ENCODE measurements at places on chromosomes 5 and 9.

- no peak for DNase-seq
Measured at GRCh38 chr5:93894601-93895354, 153.4 kb upstream of the POU5F2 start.

GRCh38 chr5:172776235-172776594, 5.2 kb upstream of the DUSP1 start:
- no peak for DNase-seq

DNA sequence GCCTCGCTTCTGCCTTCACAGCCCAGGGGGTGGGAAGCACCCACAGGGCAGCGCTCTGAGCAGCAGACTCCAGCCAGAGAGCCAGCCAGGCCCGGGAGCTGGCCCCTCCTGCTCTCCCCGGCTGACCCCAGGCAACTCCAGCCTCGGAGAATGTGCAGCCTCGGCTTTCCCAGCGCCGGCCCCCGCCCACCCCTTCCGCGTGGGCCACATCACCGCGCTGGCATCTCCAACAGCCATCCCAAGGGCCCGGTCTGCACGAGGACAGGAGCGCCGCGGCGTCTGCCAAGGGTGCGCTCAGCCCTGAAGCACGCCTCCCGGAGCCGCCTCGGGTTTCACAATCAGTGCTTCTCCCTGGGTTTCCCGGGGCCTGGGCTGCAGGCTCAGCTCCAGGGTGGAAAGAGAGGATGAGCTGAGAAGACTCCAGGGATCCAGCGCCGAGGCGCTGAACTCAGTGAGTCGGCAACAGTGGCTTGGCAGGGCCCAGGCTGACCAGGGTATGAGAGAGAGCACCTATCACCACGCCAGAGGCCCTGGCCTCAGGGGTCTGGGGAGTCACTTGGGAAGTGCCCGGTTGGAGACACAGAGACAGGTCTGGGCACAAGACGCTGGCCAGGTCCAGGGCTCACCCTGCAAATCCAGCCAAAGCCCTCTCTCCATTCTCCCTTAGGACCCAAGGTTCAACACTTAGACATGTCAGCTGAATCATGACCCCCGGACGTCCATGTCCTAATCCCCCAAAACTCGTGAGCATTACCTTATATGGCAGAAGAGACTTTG, 79.6 kb downstream of the ADAMTS2 start:
- DNase-seq: no peak

DNA sequence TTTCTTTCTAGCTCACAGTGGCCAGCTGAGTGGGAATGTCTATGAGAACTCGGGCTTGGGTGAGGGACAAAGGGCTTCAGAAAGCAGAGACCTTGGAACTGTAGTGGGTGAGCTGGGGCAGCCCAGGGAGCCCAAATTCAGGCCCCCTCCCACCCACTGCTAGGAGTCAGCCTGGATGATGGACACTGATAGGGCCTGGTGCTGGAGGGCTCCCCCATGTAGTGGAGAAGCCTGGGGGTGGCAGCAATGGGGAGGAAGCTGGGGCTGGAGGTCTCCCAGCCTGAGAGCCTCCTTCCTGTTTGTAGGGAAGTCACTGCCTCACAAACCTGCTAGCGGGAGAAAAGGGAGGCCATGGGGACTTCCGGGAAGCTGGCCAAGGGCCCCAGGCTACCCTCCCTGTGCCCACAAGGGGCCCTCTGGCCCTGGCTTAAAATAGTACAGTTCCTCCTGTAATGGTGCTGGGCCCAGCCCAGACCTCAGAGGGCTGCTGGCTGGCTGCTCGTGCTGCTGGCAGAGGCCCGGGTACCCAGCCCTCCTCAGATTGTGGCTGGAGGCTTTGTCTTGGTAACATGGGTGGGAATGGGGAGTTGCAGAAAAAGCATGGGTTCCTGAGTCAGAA, 6.3 kb upstream of the NR5A1 start:
- no peak for DNase-seq

- DNase-seq: no peak
Measured at GRCh38 chr5:169494383-169494935, 89.1 kb upstream of the SPDL1 start.

DNA sequence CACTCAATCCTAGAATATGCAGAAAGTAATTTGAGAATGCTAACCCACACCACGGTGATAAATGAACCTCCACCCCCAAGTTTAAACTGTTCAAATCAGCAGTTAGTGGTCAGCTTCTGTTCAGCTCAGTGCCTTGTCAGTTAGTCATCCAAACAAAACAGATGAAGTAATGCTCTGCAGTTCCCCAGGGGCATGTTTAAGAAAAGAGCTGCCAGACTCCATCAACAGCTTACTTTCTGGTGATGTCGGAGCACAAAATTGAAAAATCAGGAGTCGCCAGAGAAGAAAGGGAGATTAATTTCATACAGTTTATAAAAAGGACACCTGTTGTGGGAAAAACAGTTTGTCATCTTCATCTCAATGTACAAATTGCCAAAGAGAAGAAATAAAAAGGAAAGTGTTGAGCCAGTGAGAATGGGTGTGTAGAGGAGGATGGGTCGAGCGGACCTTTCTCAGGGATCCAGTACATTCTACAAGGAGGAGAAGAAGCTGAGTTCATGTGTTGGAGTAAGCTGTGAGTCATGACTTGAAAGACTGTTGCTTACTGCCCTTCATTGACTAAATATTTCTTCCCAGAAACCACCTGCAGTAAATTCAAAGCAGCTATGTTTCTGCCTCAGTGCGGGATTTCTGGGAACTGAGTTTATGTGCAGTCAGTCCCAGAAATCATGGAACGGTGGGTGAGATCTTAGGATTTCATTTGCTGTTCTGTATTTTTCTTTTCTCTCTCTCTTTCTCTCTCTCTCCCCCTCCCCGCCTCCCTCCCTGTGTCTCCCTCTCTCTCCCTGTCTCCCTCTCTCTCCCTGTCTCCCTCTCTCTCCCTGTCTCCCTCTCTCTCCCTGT, 13.7 kb downstream of the TRIO start:
- DNase-seq: no peak

- peak; percentile 53 for DNase-seq
Measured at GRCh38 chr5:180090098-180090768, 18.7 kb upstream of the RNF130 start.

DNA sequence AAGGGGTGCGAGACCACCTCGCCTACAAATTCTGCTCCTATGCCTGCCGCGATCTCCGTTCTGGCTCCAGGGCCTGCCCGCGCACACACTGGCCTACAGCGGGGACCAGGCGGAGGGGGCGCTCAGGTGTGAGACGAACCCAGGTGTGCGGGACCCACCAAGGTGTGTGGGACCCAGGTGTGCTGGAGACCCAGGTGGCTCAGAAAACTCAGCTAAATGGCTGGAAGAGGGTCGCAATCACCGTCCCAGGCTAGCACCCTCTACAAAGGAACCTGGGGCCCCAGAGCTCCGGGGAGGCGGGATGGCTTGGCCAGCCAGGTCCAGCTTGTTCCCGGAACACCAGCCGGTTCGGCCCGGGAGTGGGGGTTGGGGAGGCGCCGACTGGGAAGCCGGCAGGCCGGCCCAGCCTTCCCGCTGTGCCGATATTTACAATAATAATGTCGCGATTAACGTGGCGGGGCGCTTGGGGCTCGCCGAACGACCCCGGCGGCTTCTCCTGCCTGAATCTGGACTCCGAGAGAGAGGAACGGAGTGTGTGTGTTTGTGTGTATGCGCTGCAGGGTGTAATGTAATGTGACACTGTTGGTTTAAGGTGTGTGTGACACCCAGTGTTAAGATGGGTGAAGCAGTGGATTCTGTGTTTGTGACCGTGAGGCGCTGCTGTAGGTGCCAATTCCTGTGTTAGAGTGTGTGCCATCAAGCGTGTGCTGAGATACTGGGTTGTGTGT, 1.4 kb downstream of the PCDH1 start:
- no peak for DNase-seq

DNA sequence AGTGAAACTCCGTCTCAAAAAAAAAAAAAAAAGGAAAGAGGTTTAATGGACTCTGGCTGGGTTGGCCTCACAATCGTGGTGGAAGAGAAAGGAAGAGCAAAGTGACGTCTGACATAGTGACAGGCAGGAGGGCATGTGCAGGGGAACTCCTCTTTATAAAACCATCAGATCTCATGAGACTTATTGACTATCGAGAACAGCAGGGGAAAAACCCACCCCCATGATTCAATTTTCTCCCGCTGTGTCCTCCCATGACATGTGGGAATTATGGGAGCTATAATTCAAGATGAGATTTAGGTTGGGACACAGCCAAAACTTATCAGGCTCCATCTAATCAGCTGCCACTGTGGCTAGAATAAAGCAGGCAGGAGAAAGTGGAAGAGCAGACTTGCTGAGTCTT, 610.4 kb upstream of the NUDT12 start:
- no peak for DNase-seq

DNA sequence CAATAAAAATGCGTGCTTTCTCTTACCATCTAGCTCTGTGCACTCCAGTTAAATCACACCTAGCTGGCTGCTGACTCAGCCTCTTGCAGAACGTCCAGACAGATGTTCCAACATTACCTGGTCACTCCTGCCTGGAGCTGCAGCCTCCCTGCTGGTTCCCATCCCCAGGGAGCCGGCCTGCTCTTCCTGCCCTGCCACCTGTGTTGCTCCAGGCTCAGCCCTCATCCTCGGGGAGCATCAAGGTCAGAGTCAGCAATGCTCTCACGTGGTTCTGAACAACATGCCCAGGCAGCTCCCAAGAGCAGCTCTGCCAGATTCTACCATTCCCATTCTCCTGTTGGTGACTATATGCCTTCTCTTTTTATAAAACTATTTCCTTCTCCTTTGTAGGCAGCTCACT, 81.3 kb downstream of the GADD45G start:
- no peak for DNase-seq

DNA sequence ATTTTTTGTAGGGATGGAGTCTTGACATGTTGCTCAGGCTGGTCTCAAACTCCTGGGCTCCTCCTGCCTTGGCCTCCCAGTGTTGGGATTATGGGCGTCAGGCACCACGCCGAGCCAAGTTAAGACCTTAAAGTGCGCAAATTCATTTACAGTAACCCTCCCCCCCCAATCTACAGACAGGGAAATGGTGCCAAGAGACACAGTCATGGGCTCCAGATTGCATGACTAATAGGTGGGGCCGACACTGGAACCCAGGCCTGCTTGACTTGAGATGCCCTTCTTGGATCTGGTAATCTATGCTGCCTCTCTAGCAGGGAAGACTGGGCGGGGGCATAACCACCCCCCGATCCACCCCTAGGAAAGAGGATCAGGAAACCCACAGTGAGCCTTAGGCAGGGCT, 19.5 kb downstream of the TTF1 start:
- DNase-seq: no peak

DNA sequence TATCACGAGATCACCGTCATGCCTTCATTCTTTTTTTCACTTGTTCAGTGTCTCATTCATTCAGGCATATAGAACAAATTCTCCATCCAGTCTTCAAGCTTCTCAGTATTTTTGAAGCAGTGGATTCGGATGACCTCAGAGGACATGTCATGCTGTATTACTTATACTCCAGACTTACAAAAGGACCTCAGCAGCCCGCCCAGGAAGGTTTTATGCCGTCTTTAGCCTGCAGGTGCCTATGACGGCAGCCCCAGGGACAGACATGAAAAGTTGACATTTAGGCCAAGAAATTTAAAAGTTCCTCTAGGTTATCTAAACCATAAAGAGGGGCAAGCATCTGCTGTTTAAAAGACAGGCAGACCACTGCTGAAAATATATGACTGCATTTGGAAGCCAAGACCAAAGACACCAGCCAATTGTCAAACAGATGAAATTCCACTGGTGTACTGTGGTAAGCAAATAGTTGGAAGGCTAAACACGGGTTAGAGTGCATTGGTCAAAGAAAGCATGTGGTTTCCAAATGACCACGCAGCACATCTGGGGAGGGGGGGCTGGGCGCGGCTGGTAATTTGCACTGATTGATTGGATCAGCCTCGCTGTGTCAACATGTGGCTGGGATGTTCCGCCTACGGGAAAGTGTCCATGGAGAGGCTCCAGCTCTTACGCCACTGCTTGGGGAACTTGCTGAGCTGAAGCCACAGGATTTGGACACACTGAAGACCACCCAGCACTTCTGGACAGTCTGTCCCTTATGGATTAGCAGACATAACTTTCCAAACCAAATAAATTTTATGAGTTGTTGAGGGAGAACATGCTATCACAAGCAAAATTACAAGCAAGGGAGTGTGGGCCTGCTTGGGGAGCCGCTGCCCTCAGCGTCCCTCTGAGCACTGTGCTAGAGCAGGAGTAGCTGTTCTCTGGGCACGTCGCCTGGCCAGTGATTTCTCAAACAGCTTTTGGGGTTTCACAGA, 173.6 kb downstream of the FANCC start:
- DNase-seq: no peak

Measured in stimulated activated CD8-positive, alpha-beta memory T cell treated with anti-CD3 and anti-CD28 coated beads, Interleukin-4, amount 100 ng/mL, for 1 hour (primary cell).